ENCODE measurements at places on chromosomes 1 and 21.

- DNase-seq: no peak
Observed at GRCh38 chr1:48058135-48059025, 61.2 kb upstream of the TRABD2B start.

- peak; percentile 21 for DNase-seq
Observed at GRCh38 chr1:175158170-175158591, 34.4 kb downstream of the KIAA0040 start.

DNA sequence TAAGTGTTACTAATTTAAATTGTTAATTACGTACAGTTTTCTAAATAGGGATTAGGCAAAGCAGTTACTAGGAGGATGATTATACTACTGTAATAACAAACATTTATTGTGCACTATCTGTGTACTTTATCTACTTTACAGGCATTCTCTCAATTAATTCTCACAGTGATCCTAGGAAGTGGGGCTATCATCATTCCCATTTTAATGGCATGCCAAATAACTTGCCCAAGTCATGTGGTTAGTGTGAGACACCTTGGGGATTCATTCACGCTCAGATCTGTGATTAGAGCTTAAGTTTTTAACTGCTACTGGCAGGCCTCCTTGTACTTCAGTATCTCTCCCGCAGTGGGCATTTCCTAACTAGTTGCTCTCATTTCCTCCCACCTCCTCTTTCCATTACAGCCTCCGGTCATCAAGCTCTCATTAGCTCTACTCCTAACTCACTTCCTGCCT lies 11.5 kb downstream of the PHLDA3 start:
- DNase-seq: no peak

- DNase-seq: no peak
Observed at GRCh38 chr1:207427832-207428585, 26.1 kb upstream of the CR2 start.

DNA sequence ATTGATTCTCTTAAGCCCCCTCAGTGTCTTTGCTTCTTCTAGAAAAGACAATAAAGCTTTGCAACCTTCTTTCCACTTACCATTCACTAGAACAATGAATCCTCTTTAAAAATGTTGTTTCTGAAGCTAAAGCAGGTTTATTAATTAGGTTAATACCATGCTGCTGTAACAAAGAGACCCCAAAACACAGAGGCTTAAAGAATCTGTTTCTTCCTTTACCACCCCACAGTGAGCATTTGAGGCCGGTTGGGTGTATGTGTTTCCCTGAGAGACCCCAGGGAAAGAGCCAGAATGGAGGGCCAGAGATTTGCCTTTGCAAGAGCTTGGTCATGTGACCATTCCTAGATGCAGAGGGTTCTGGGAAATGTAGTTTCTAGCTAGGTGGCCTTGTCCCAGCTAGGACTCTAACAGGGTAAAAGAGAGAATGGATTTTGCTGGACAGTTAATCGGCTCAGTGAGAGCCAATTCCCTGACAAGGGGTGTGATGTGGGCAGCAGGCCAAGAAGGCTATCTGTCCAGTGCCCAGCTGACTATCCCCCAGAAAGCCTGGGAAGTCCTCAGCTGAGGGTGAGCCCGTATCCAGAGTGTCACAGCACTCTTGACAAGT lies 191.8 kb upstream of the TMEM51 start:
- no peak for DNase-seq

All from stimulated activated CD4-positive, alpha-beta T cell treated with anti-CD3 and anti-CD28 coated beads, Interleukin-1b, Interleukin-23, amount 100 ng/mL, for 48 hours (primary cell).